ENCODE measurements at places on chromosomes 4 and X.

DNA sequence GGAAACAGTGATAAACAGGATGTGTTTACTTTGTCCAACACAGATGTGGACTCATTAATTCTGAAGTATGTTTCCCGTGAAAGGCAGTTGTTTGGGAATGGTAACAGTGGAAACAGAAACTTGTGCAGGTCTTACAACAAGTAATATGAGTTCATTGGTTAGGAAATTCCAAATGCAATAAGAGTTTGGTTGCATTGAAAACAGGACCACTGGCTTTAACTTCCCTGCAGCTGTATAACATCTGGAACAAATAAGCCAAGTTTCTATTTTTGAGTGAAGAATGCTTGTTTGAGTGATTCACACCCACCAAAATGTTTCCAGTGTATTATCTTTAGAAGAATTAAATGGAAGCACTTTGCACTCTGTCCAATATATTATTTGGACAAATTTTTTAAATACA, 82.4 kb upstream of the BMP3 start:
- peak; percentile 9 for DNase-seq

- no peak for DNase-seq
Measured at GRCh38 chr4:116838609-116839008, 246.8 kb downstream of the TRAM1L1 start.

DNA sequence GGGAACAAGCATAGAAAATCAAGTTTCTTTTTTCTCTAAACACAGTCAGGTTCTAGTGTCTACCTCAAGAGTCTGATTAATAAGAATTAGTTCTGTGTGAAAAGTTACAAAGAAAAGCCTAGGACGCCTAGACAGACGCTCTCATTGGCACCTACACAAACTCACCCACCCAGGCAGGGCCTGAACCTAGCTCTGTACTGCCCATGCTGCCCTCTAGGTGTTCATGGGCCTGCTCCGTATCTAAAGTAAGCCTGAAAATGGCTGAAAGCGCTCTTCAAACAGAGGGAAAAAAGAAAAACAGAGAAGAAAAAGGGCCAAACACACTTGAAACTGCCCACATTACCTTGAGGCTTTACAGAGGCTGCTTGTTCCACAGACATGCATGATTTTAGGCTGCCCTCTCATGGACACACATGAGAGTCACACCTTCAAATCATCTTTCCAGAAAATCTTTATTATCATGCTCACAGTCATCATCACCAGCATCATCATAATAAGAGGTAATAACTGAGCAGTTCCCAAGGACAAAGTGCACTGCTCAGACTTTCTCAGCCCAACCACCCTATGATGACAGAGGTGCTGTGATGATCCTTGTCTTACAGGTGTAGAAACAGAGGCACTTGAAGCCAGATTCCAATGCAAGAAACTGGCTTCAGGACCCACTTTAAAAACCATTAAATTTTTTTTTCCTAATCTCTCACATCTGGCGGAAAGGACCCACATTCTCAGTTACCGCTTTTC, 49.6 kb downstream of the MAP7D2 start:
- peak; percentile 33 for DNase-seq

- no peak for DNase-seq
Measured at GRCh38 chr4:19999276-19999675, 252.4 kb upstream of the SLIT2 start.

GRCh38 chr4:48331577-48332330, 9.6 kb upstream of the SLAIN2 start:
- DNase-seq: peak; percentile 51

DNA sequence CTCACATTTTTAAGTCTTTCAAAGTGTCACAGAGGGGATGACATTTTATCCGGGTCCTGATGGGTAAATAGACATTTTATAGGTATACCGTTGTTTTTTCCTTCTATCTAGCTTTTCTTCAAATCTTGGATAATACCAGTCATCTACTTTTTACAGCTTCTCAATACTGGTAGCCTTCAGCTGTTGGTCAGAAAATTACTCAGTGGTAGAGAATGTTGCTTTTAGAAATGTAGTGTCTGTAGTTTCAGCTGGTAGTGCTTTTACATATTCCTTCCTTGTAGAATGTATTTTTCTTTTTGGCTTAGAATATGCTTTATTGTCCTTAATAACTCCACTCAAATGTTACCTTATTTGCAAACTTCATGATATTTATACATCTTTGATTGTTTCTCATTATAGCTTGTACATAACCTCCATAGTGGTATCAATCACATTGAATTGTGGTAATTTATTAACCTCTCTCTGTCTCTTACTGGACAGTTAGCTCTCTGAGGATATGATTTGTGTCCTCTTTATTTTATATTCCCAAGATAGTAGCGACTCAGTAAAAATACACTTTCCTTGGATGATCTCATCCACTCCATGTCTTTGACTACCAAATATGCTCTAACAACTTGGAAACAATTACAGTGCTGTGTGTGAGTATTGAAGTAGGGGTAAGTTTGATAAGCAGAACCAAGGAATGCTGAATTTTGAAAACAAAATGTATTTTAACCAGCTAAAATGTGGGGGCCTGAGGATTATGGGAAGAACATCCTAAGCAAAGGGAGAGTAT, 53.8 kb downstream of the RAP1GDS1 start:
- peak; percentile 11 for DNase-seq

GRCh38 chr4:13117185-13117584, 367.0 kb downstream of the RAB28 start:
- DNase-seq: no peak

- no peak for DNase-seq
Measured at GRCh38 chr4:57158762-57159161, 48.6 kb upstream of the IGFBP7 start.

DNA sequence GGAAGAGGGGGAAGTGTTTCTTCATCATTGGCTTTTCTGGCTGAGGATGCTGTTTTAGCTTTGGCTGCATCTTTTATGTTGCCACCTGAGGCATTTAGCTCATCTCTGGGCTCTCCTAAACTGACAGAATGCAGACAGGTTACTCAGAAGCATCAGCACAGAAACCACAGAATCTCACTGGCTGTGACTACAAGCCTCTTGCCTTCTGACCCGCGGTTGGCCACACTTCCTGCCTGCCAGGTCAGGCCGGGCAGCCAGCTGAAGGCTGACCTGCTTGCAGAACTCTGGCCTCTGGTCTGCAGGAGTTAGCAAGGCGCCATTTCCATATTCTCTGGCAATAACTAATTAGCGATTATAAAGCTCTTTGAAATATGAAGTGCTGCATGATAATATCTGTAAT, 366.5 kb downstream of the MID1IP1 start:
- no peak for DNase-seq
